Stimulated activated CD4-positive, alpha-beta T cell treated with anti-CD3 and anti-CD28 coated beads, Interleukin-2, amount 100 ng/mL, for 48 hours (primary cell): ENCODE measurements at places on chromosomes 1 and 21.

- DNase-seq, result no peak
Observed at GRCh38 chr1:81554108-81554507, 246.6 kb upstream of the ADGRL2 start.

GRCh38 chr1:30810416-30811080, 53.0 kb upstream of the LAPTM5 start:
- DNase-seq, result no peak

- peak; percentile 21 for DNase-seq
Observed at GRCh38 chr1:8351693-8352470, 34.0 kb downstream of the SLC45A1 start.

GRCh38 chr1:217494767-217495166, 136.1 kb downstream of the GPATCH2 start:
- DNase-seq, result no peak

GRCh38 chr1:157277281-157277680, 139.1 kb upstream of the ETV3 start:
- no peak for DNase-seq

DNA sequence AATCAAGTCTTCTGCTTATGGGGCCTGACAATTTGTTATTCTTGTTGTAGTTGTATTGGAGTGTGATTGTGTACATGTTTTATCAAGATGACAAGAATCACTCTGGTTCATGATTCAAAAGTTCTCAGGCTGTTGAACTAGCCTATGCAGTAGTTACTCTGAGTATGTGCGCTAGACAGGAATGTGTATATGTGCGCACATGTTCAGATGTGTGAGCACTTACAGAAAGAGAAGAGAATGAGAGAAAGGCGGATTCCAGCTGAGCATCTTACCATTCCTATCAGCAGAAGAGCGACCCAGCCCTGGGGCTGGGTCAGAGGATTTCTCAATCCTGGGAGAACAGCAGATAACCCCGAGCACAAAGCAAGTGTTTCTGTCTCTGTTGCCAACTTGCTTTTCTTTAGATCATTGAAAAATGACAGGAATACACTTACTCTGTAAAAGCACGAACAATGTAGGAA, 110.8 kb upstream of the HOOK1 start:
- DNase-seq, result no peak

GRCh38 chr1:5620418-5620817, 371.8 kb downstream of the NPHP4 start:
- DNase-seq, result no peak

DNA sequence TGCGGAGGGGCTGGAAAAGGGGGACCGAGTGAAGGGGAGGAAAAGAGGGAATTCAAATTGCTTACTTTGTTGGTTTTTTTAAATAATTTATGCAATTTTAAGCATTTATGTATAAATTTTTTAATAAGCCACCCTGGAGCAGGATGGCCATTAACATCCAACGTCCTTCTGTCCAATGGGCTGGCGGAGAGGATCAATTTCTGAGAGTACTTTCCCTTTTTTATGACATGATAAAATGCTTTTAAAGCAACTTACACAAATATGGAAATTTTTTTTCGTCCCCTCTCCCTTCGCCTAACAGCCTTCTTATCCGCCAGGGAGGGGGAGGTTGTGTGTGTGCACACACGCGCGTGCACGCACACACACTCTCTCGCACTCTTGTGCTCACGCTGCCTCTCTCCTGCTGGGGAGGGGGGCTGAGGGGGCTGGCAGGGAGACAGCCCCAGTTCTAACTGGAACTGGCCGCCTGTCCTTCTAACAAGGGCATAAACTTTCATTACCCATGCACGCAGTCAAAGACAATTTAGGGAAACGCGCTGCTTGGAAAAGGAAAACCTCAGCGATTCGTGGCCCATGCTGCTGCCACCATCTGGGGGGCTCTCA, 123.2 kb downstream of the CASZ1 start:
- no peak for DNase-seq

DNA sequence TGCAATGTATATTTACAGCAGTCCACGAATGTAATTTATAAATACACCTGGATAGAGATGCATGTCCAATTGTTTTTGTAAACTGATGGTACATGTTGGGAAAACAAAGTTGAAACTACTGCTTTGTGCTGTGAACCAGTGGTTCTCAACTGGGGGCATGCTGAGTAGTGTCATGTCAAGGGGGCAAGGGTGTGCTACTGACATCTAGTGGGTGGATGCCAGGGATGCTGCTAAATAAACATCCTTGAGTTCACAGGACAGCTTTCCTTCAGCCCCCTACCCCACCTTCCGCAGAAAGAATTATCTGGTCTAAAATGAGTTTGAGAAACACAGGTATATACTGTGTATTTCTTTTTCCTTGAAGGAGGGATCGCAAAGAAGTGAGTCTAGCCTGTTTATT, 95.9 kb downstream of the RASAL2 start:
- DNase-seq, result no peak

DNA sequence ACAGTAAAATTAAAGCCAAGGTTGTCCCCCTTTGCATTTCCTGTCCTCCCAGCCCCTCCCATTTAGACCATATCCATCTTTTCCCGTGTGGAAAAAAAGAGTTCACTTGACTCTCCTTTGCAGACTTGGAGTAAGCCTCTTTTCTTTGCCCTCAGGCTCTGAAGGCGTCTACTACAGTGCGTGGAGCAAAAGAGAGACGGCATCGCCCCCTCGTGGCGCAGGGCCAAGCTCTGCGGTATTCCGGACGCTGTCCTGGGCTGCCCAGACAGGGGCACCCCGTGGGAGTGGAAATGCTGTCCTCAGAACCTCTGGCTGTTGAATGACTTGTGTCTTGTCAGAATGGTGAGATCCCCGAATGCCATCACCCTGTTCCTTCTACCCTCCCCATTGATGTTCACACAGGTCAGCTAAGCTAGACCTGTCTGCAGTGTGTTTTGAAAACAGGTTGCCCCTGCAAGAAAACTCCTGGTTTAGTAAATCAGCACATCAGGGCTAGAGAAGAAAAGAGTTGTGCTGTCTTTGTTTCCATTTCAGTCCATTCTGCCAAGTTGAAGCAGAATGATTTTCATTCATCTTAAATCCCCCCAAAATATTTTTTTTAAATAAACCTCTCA, 12.3 kb upstream of the GJA8 start:
- peak; percentile 64 for DNase-seq

DNA sequence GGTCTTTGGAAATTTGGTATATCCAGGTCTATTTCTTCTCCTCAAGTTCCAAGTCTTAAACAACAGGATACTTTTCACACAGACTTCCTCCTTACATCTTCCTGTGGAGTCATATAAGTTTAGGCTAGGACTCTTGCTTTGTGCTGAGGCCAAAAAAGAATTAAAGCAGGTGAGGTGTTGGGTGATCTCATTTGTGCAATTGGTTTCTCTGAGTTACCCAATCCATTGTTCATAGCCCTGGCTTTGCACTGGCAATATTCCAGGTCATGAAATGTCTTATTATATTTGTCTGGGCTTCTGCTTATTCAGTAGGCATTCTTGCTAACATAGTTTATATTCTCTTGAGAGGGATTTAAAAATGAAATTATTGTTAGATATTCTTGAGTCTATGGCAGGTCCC, 14.1 kb upstream of the KIAA0040 start:
- DNase-seq, result no peak

- no peak for DNase-seq
Observed at GRCh38 chr21:46189213-46189958, 5.1 kb upstream of the SPATC1L start.

- DNase-seq, result no peak
Observed at GRCh38 chr1:4086921-4087320, 186.8 kb upstream of the C1orf174 start.

DNA sequence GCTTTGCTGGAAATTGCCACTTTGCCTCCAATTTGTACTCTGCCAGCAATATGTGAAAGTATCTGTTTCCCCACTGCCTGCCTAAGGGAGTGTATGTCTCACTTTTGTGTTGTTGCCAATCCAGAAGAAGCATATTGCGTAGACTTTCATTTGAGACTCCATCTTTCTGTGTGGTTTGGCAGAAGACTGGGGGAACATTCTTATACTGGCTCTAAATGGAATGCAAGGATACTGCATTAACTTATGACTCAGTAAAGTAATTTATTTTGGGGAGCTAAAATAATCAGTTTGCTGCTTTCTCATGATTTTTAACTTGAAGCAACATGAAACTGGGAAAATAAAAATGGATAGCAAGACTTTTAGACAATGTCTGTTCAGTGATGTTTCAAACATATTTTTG, 107.7 kb upstream of the TMPRSS2 start:
- DNase-seq, result no peak

DNA sequence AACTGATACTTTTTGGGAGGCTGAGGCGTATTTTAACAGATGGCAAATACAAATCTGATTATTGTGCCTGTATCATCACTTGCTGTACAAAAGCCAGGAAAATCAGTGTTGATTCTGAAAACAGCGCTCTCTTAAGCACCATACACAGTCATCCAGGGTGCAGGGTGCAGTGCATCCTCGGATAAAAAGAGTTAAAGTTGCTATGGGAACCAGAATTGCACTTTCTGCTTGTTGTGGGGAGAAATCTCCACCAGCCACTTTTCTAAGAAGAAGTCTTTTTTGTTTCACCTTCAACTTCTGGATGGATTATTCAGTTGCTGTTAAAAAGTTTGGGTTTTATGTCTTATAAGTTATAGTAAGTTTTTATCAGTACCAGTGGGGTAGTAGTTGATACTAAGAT, 3.8 kb downstream of the LAMC1 start:
- DNase-seq, result no peak

GRCh38 chr21:17660862-17661261, 48.2 kb upstream of the BTG3 start:
- no peak for DNase-seq

GRCh38 chr1:209742409-209743144, 13.3 kb upstream of the TRAF3IP3 start:
- DNase-seq, result no peak

DNA sequence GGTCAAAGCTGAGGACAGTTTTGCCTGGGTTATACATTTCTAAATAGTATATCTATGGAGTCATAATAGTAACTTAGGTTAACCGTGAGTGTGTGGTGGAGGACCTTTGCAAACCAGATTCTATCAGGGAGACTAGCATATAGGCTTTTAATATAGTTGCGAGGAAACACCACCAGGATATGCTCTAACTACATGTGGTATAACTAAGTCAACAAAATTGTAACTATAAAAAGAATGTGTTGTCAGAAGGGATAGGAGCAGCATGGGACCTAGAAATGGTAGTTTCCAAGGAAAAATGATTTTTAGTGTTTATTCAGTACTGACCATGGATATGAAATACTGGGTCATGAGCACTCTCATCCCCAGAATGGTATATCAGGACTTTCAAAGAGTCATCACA, 338.1 kb downstream of the TGFB2 start:
- DNase-seq, result no peak
